Activated naive CD8-positive, alpha-beta T cell treated with anti-CD3 and anti-CD28 coated beads, Interleukin-2, amount 10 ng/mL, durations not matched to agents 7 days and 5 days (primary cell): ENCODE measurements at places on chromosomes 7 and 10.

GRCh38 chr10:58701405-58702135, 188.9 kb downstream of the BICC1 start:
- DNase-seq = no peak

GRCh38 chr10:130224228-130224627, 88.0 kb downstream of the GLRX3 start:
- DNase-seq = no peak

DNA sequence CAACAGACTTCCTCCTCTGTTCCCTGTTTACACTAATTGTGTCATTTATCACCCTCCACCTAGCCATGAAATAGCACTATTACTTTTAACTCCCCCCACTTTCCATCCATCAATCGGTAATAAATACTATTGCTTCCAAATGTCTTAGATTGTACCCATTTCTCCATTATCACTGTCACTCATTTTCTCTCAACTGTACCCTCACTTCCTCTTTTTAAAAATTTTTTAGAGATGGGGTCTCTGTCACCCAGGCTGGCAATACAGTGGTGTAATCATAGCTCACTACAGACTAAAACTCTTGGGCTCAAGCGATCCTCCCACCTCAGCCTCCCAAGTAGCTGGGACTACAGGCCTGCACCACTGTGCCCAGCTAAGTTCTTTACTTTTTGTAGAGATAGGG, 123.5 kb upstream of the EGR2 start:
- DNase-seq = no peak

DNA sequence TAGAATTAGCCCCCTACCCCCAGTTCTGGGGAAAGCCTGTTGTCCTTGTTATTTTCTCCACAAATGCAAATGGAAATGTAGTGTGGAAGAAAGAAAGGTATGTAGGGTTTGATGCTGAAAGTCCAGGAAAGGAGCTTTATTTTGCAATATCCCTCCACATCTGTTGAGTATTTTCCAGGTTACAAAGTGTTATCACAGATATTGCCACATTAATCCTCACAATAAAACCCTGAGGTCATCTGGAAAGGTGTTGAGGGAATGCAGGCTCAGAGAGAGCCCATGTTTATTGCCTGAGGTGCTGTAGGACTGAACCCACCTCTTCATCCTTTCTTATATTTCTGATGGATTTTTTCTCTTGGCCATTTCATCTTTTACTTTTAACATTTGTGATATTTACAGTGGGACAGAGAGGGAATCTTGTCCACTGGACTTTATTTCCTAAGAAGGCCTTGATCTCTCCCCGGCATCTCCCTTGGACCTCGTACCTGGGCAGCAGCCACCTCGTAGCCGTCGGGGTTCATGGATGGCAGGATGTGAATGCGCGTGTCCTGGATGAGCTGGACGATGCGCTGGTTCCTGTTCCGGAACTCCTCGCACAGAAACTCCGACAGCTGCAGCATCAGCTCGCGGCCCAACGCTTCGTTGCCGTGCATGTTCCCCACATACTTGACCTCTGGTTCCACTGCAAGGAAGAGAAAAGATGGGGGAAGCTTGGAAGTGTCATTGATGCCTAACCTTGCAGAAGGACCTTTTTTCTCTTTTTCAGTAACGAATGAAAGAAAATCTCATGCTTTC, 6.0 kb downstream of the CPN1 start:
- DNase-seq = no peak

DNA sequence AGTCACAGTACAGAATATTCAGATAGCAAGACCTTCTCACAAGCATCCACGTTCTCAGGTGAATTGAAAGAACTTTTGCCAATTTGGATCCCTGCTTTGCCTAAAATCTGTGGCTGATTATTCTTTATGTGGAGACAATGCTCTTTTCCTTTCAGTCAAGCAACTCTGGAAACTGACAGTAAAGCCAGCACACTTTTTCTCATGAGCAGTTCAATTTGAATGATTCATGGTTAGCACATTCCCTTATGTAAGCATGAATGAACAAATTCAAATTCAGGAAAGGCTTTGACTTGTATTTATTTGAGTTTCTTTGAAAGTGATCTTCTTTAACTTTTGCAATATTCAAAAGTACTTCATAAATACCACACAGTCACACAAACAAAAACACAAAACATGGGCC, 57.6 kb downstream of the MEOX2 start:
- DNase-seq = no peak

DNA sequence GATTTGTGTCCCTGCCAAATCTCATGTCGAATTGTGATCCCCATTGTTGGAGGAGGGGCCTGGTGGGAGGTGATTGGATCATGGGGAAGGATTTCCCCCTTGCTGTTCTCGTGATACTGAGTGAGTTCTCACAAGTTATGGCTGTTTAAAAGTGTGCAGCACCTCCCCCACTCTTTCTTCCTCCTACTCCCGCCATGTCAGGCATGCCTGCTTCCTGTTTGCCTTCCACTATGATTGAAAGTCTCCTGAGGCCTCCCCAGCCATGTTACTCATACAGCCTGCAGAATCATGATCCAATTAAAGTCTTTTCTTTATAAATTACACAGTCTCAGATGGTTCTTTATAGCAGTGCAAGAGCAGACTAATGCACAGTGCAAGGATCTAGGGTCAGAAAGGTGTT, 75.4 kb downstream of the CALD1 start:
- no peak for DNase-seq

DNA sequence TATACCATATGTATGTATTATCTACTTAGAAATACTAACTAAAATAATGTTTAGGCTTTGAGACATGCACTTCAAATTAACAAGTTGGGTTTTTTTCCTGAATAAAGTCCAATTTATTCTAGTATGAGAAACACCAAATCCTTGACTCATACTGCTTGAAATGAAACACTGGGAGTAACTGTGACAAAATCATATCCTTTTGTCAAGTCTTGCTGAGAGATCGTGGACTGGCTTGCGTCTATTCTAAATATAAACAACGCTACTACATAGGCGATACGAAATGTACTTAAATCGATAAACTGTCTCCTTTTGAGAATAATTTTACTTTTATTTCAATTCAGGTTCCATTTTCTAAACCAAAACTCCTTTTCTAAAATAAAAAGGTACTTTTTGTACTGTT, 16.3 kb downstream of the SMURF1 start:
- DNase-seq = no peak

DNA sequence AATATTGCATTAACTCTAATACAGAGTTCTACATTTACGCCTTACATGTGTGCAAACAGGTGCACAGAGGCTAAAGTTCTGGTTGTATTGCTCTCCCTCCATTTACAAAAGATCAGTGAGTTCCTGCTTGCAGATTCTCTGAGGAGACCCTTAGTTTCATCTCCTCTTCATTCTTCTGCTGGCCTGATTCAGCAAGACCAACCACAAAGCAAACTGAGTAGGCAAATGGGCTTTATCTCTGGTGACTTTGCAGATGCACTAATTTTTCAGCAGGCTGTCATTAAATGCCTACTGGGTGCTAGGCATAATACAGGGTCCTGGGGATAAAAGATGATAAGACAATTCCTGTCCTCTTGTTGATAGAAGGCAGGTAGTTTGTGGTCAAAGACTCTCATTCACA, 56.4 kb downstream of the MET start:
- no peak for DNase-seq

DNA sequence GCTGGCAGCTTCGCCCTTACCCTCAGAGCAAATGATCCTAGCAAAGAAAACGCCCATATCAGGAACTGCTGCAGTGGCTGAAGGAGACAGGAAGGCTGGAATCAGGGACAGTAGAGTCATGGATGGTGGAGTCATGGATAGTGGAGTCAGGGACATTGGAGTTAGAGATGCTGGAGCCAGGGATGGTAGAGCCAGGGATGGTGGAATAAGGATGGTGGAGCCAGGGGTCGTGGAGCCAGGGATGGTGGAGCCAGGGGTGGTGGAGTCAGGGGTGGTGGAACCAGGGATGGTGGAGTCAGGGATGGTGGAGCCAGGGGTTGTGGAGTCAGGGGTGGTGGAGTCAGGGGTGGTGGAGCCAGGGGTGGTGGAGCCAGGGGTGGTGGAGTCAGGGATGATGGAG, 31.3 kb downstream of the C10orf105 start:
- no peak for DNase-seq

GRCh38 chr10:123521076-123521475, 145.1 kb upstream of the GPR26 start:
- no peak for DNase-seq

DNA sequence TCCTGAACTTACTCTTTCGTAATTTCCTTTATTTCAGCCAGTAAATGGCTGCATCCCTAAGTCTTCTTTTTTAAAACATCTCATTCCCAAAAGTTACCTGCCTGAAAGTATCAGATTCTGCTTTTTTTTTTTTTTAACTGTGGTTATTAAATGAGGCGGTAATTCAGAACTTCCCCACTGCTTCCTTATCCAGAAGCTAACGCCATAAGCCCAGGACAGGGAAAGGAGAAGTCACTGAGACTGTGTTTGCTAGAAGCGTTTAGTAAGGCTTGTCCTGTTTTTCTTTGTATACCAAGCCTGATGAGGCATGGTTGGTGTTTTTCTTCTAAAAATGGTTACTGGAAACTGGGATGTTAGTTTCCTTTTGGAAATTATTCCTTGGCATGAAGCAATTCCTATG, 197.8 kb downstream of the CELF2 start:
- DNase-seq = no peak

DNA sequence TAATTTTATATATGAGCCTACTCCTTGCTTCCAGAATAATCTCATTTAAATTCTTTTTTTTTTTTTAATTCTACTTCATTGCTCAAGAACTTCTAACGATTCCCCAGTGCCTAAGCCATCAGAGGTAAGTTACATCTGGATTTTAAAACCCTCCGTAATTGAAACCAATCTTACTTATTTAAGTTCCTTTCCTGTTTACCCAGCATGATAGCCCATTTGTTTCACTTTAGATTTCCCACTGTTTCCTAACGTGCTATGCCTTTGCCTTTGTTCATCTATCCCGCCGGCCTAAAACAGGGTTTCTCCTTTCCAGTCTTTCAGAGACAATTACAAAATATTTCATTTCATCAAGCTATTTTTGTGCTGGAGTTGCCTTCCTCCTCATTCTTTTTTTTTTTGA, 75.8 kb upstream of the ETV1 start:
- no peak for DNase-seq

DNA sequence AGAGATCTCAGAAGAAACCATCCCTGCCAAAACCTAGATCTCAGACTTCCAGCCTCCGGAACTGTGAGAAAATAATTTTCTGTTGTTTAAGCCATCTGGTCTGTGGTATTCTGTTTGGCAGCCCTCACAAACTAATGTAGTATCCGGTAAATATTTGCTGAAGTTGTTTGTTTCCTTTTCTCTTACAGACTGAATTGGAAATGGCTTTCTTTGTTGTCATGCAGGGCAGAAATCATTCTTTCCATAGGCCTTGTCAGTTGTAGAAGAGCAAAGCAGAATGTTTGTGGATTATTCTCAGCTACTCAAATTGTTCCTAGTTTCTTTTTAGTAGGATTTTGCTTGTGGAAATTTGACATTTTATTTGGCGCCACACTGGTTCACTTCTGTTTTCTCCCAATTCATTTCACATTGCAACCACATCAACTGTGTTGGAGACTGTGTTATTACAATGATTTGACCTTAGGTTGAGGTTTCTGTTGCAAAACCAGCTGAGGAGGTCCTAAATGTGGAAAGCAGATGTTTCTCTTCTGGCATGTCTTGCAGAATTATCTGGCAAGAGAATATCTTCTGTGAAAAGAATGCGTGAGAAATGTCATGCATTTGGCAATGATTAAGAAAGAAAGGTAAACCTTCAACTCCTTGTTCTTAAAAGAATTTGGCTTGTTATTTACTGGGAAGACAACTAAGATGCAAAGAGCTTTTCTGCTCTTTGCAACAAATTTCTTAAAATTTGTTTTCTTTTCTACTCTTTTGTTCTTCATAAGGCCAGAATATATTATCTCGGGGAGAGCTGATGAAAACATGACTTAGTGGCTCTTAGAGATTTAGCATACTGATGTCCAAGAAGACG, 25.8 kb downstream of the ACTA2 start:
- no peak for DNase-seq

- no peak for DNase-seq
These were observed 1.4 kb downstream of the SEC23IP start for GRCh38 chr10:119893845-119894427.

DNA sequence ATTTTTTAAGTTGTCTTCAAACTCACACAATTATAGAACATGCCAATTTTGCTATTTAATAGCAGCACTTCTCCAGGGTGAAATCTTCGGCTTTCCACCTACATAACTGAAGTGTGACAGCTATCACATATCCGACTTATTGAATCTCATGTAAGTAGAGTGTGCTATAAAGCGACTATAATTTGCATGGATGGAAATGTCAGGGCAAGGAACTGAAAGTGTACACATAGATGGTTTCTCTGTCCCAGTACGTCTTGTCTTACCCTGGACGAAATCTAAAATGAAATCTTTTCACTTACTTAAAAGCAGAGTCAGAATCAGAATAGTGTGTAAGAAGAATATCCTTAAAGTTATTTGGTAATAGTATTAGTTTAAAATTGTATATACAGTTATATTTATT, 132.3 kb downstream of the THSD7A start:
- DNase-seq = no peak

DNA sequence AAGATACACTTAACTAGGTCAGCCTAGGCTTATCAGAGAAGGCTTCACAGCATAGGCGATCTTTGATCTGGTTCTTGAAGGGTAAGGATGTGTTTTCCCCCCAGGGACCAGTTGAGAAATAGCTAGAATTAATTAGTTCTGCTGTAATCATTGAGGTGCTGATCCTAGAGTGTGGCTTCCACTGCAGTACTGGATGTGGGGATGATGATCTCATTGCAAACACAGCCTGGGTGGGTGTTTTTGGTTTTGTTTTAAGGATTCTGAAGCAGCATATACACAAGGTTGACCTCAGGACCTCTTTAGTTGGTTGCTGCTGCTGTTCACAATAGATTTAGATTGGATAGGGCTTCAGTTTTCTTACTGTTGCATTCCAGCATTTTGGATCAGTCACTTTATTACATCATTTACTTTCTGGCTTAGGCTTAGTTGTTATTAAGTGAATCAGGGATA, 159.7 kb downstream of the AUTS2 start:
- DNase-seq = no peak

DNA sequence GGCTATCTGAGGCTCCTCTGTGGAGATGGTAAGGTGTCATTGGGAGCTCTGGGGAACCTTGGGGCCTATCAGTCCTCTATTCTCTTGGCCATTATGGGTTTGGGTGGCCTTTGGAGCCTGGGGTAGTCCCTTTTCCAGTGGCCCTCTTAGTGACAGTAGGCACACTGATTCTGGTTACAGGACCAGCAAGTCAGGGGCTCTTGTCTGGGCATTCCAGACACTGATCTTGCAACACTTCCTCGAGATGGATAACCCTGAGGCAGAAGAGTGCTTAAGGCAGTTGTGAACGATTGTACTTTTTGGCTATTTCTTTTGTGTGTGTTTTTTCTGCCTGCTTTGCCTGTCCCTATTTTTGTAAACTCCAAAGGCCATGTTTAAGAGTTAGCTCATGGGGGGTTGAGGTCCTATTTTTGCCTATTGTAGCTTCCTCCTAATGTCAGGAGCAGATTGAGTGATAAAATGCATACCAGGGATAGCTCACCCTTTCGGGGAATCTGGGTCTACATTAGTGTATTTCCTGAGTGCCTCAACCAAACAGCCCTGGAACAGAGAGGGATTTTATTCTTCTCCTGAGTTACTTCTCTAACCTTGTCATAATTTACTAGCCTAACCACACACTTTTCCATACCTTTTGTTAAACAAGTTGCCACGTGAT, 61.2 kb downstream of the PRKAR2B start:
- DNase-seq = no peak
